Tibial nerve (tissue), 4 donors: ENCODE measurements at places on chromosomes 2 and 18. TPM values are rescaled to one million over a fixed set of nuclear protein-coding genes. Genes with fewer than 3 reads are reported as not detected.

DNA sequence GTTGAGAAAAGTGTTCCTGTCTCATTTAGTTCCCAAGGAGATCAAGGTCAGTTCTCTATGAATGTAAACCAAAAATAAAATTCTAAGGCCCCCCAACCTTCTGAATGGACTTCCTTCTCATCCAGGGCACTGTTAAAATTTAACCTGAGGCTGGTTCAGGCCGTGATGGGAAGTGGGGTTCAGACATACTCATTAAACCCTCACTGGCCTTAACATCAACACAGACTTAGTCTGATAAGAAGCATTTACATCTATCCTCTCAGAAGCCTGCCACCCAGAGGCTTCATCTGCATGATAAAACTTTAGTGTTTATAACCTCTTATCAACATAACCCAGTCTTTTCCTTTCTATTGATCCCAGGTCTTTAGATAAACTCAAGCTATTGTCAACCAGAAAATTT lies 22.4 kb downstream of the ITSN2 start:
- H3K4me3 ChIP-seq = no peak overlapping the region
- no peaks in the 10 kb centered on the region for H3K27me3 ChIP-seq
- no peak overlapping the region for H3K27ac ChIP-seq
- H3K36me3 ChIP-seq = no peaks in the 10 kb centered on the region

Gene GPR75
- total RNA-seq = 0.98 TPM

GRCh38 chr2:180208841-180209240 lies 201.7 kb upstream of the CWC22 start:
- H3K36me3 ChIP-seq = no peaks in the 10 kb centered on the region
- H3K27me3 ChIP-seq = no peaks in the 10 kb centered on the region

DNA sequence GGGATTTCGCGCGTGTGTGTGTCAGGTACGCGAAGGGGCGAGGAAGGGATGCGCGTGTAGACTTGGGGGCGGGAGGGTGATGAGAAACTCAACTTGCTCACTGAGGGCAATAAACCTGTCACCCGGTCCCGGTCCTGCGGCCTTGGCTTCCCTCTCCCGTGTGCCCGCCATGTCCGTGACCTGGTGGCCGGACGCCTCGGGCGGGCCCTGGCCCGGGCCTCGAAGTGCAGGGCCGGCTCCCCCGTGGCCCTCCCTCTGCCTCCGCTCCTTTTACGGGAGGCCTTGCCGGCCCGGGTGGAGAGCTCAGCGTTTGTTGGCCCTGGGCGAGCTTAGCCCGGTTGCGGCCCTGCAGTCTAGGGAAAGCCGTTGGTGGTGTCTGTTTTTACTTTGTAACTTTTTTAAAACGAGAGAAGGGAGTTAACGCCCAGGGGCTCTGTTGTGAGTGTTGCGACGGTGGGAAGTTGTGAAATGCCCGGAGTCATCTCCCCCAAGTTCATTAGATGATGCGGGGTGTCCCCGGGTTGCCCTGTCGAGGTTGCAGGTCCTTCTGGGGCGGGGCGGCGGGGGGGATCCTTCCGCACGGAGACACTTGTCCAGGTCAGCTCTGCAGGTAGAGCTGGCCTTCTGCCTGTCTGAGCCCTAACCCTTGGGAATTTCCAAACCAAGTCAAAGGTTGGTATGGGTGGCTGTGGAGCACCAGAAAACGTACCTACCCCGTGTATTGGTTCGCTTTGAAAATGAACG lies 883 bp downstream of the SMCHD1 start:
- H3K36me3 ChIP-seq = no peaks in the 10 kb centered on the region
- DNase-seq = peak; percentile 27
- peak overlapping the region; percentile 99 for H3K27ac ChIP-seq

- H3K27me3 ChIP-seq = no peaks in the 10 kb centered on the region
- no peak for DNase-seq
- H3K36me3 ChIP-seq = no peaks in the 10 kb centered on the region
- no peak overlapping the region for H3K4me3 ChIP-seq
- H3K4me1 ChIP-seq = peaks cover 7% of the 10 kb centered on the region
- peak overlapping the region; percentile 64 for H3K27ac ChIP-seq
These were observed 162.3 kb upstream of the TRIB2 start for GRCh38 chr2:12554224-12555011.

- no peak overlapping the region for H3K27ac ChIP-seq
- H3K36me3 ChIP-seq = no peaks in the 10 kb centered on the region
- H3K27me3 ChIP-seq = no peaks in the 10 kb centered on the region
- H3K4me3 ChIP-seq = no peak overlapping the region
These were observed 1073.3 kb upstream of the CDH2 start for GRCh38 chr18:29250259-29250658.

- peaks cover 6% of the 10 kb centered on the region for H3K4me1 ChIP-seq
- H3K36me3 ChIP-seq = no peaks in the 10 kb centered on the region
- H3K27me3 ChIP-seq = no peaks in the 10 kb centered on the region
- H3K4me3 ChIP-seq = peak overlapping the region; percentile 93
- no peak for DNase-seq
These were observed 917 bp downstream of the MPPE1 start for GRCh38 chr18:11906926-11907874.

GRCh38 chr2:77105008-77105407 lies 417.2 kb downstream of the LRRTM4 start:
- no peaks in the 10 kb centered on the region for H3K4me1 ChIP-seq
- H3K36me3 ChIP-seq = no peaks in the 10 kb centered on the region

Gene VAPA
- 226 TPM for total RNA-seq

- H3K27me3 ChIP-seq = no peaks in the 10 kb centered on the region
- no peak overlapping the region for H3K4me3 ChIP-seq
- peaks cover 29% of the 10 kb centered on the region for H3K4me1 ChIP-seq
- no peak overlapping the region for H3K27ac ChIP-seq
- DNase-seq = no peak
These were observed 15.2 kb downstream of the CDKL4 start for GRCh38 chr2:39228413-39229209.

GRCh38 chr2:238701341-238702206 lies 146.3 kb upstream of the TWIST2 start:
- no peak overlapping the region for H3K27ac ChIP-seq
- peak; percentile 3 for DNase-seq
- H3K36me3 ChIP-seq = no peaks in the 10 kb centered on the region
- H3K27me3 ChIP-seq = no peaks in the 10 kb centered on the region

DNA sequence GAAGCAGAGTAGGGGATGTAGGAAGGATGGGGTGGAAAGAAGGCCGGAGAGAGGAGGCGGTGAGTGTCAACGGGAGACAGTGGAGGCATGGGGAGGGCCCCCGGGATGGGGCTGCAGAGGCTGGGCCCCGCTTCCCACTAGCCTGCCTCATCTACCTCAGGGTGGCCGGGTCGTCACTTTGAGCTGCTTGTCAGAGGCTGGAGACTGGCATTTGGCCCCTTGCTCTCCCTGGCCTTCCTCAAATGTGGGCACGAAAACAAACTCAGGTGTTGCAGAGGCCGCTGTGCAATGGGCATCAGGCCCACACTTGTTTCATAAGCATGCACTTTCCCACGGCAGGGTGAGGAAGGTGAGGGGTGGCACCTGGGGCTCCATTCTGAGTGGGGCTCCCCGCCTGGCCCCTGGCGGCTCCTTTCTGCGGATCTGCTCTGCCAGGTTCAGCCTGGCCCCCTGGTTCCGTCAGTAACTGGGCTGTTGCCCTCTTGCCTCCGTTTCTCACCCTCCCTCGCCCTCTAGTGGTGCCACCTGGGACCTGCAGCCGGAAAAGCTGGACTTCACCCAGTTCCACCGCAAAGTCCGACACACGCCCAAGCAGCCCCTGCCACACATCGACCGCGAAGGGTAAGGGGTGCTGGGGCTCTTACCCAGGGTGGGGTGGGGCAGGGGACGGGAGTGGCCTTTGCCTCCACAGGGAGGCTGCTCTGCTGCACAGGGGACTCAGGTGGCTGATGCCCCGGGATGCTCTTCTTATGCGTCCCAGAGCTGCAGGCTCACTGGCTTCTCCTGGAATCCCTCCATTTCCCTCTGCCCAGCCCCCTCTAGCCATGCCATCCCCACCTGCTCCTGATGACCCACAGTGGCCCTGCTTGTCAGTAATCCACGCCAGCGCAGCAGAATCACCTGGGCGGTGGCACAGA lies 125.4 kb downstream of the CTIF start:
- peaks cover 41% of the 10 kb centered on the region for H3K4me1 ChIP-seq
- DNase-seq = peak; percentile 67
- no peaks in the 10 kb centered on the region for H3K36me3 ChIP-seq

Gene PDE11A
- total RNA-seq = 1.7 TPM

Gene PTPRN
- not detected for total RNA-seq

DNA sequence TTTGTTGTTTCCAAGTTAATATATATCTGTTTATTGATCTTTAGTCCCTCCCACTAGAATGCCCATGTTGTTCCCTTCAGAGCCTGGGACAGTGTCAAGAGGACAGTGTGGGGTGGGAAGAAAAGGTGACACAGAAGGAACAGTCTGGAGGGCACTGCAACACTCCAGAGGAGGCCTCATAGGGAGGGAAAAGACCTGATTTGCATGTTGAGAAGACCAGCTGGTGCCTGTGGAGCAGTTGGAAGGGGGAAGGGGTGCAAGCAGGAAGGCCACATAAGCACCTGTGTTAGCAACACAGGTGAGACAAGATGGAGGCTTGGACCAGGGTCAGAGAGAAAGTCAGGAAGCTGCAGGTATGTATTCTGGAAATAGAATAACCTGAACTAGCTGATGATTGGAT lies 48.1 kb upstream of the FHOD3 start:
- peaks cover 19% of the 10 kb centered on the region for H3K36me3 ChIP-seq
- H3K4me3 ChIP-seq = no peak overlapping the region
- no peak overlapping the region for H3K27ac ChIP-seq
- DNase-seq = no peak
- no peaks in the 10 kb centered on the region for H3K27me3 ChIP-seq

DNA sequence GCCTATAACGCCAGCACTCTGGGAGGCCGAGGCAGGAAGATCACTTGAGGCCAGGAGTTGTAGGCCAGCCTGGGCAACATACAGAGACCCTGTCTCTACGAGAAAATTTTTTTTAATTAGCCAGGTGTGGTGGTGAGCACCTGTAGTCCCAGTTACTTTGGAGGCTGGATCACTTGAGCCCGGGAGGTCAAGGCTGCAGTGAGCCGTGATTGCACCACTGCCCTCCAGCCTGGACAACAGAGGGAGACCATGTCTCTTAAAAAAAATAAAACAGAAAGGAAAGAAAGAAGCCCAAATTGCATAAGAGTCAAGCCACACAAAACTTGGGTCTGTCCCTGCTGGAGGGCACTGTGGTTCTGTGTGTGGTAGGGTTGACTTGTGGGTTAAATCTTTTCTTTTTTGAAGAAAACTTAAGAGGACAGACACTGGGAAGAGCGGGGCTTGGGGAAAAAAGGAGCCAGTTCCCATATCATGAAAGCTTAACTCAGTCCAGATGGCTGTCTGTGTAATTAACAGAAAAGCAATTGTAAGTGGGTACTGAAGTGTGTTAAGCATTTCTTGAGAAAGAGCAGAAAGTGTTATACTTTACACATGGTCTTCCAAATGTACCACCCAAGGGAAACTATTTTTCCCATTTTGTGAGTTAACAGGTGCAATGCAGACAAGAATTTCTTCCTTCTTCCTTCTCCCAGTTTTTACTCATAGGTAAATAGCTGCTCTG lies 115.1 kb downstream of the ALPK2 start:
- H3K36me3 ChIP-seq = no peaks in the 10 kb centered on the region
- no peak overlapping the region for H3K4me3 ChIP-seq
- H3K27ac ChIP-seq = no peak overlapping the region
- H3K4me1 ChIP-seq = no peaks in the 10 kb centered on the region
- no peaks in the 10 kb centered on the region for H3K27me3 ChIP-seq

Gene ANKRD62
- not detected for total RNA-seq

GRCh38 chr2:240689975-240690374 lies 1.7 kb upstream of the AQP12A start:
- no peak overlapping the region for H3K4me3 ChIP-seq
- H3K4me1 ChIP-seq = no peaks in the 10 kb centered on the region
- no peak overlapping the region for H3K27ac ChIP-seq
- H3K27me3 ChIP-seq = no peaks in the 10 kb centered on the region
